ENCODE measurements at places on chromosomes 6 and 20. TPM values are rescaled to one million over a fixed set of nuclear protein-coding genes. Genes with fewer than 3 reads are reported as not detected.

Gene SLPI
- polyA plus RNA-seq: not detected

Gene KCNK16
- polyA plus RNA-seq: not detected

Gene TAP2
- 15.3 TPM for polyA plus RNA-seq

DNA sequence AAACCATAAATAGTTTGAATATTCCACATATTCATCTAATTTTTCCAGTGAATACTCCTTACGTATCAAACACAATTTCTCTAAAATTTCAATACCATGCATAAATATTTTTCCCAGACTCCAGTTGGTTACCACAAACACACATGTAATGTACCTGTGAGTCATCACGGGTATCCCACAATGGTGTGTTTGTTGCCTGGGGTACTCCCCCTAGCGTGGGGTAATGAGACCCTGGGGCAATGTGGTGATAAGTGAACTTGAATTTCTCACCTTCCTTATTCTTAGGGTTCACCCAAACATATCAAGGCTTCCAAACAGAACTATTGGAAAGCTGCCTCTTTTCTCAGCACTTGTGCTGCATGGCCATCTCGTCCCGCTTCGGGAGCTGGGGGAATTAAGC lies 51.0 kb downstream of the STX7 start:
- no peak for DNase-seq

DNA sequence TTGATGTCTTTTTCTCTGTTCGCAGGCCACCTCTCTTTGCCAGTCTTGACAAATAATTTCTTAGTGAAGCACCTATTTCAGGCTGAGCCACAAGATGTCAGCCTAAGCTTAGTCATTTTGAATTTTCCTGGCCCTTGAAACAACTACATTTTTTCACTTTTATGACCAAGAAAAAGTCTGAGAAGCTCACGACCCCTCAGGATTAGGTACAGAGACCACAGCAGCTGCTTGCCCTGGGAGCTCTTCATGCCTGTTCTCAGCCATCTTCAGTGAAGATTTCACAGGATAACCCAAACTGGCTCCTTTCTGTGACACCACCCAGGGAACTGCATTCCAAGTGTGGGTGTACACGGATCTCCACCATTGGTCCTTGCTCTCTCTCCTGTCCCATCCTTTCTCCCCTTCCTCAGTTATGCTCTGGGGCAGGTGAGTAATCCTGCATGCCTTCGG lies 38.4 kb upstream of the SPTLC3 start:
- DNase-seq: peak; percentile 16

DNA sequence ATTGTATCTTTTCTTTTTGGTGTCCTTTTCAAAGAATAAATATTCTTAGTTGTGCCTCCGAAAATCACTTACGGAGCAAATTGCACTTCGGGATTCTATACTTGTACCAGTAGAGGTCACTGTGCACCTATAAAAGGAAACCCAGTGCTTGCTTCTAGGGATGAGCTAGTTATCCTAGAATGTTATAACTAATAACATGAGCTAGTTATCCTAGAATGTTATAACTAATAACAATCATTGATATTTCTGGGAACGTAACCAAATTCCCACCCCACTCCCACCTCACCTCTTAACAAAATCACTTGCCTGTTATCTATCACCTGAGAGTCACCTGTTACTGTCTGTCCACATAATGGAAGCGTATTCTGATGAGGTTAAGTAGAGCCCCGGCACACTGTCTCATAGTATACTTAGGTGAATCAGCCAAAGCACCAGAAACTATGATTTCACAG lies 126.9 kb upstream of the TIAM2 start:
- DNase-seq: peak; percentile 34

All from AG04450 (cell line).